Stimulated activated CD8-positive, alpha-beta memory T cell treated with anti-CD3 and anti-CD28 coated beads, Interleukin-7, amount 100 ng/mL, for 1 hour (primary cell): ENCODE measurements at places on chromosomes 12 and 14.

- no peak for DNase-seq
Observed at GRCh38 chr12:123532019-123532418, 1.5 kb downstream of the RILPL1 start.

GRCh38 chr12:93460003-93460402 is 7.3 kb upstream of the MRPL42 start:
- DNase-seq = no peak

DNA sequence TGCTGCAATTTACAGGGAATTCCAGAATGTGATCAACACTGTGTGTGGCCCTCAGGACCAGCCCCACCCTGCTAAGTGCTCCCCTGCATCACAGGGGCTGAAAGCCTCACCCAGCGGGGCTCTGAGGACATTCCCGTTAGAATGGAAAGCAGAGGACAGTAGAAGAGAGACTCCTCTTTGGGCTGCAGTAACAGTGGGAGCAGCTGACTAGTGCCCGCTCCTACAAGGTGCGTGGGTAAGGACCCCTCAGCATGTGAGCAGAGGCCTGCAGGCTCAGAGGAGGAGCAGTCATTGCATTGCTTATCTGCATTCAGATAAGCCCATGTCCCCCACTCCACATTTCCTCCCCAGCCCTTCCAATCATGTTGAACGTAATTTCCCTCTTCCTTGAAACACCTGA is 120.1 kb downstream of the ITPR2 start:
- no peak for DNase-seq

DNA sequence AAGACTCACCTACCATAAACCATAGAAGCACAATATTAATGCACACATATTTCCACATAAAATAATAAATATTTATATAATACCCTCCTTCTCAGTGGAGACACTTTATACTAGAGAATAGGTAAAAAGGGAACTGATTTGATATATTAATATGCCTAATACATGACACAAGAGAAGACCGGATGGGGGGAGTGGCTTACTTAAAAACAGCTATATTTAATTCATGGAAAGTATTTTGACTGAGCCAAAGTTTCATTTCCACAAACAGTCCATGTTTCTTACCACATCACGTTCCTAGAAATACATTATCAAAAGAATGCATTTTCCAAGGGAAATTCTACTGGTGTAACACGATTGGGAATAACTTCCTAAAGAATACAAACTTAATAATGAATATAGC is 63.4 kb downstream of the ITPR2 start:
- DNase-seq = no peak

DNA sequence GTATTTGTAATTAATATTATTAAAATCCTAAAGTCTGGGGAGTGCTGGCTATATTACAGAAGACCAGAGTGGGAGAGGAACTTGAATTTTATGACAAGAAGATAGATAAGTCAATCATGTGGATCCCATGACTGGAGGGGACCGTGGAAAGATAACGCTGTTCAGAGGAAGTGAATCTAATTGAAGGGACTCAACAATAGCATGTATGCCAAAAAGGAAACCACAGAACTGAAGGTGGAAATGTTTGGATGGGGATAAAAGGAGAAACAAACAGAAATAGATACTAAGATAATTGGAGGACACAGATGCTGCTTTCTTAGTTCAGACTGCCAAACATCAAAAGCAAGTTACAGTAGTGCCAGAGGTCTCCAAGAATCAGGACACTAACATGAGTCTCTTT is 21.1 kb downstream of the OR6J1 start:
- no peak for DNase-seq

GRCh38 chr12:69851976-69852375 is 26.9 kb downstream of the MYRFL start:
- DNase-seq = no peak
